ENCODE measurements at places on chromosomes 12 and 14.

DNA sequence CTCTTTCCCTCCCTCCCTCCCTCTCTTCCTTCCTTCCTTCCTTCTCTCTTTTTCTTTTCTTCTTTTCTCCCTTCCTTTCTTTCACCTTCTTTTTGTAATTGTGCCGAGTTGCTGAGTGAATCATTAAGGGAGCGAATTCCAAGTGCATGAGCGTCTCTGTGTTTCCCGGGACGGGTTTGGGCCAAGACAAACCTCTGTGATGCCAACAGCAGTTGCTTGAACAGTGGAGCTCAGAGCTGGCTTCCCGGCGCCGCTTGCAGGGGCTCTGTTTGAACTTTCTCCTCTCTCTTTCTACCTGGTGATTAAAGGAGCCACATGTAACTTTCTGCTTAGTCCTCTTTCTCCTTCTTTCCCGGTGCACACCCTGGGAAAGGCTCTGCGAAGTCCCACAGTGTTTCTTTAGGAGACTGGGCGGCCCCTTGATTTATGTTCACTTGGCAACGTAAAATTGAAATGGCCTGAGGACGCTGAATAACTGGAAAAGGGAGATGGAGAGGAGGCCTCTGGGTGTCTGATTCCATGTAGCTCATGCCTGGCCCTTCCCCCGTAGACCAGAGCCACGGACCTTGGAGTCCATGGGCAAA lies 33.7 kb upstream of the MAP1LC3B2 start:
- no peak for DNase-seq

DNA sequence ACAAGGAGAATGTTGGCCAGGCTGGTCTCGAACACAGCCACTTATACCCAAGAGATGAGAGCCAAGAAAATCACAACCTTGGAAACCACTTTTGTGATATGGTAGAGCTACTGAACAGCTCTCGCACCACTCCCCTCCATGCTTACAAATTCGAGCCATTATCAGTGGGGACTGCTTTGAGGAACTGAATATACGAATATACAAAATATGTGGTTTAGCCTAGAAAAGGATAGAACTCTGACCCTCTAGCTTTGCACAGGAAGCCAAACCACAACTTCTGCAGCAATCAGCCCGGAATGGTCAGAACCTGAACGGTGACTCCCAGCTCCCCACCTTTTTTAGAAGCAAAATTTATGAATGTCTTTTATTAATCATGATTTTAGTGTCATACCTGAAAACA lies 129.8 kb upstream of the TMEM132C start:
- DNase-seq: no peak

DNA sequence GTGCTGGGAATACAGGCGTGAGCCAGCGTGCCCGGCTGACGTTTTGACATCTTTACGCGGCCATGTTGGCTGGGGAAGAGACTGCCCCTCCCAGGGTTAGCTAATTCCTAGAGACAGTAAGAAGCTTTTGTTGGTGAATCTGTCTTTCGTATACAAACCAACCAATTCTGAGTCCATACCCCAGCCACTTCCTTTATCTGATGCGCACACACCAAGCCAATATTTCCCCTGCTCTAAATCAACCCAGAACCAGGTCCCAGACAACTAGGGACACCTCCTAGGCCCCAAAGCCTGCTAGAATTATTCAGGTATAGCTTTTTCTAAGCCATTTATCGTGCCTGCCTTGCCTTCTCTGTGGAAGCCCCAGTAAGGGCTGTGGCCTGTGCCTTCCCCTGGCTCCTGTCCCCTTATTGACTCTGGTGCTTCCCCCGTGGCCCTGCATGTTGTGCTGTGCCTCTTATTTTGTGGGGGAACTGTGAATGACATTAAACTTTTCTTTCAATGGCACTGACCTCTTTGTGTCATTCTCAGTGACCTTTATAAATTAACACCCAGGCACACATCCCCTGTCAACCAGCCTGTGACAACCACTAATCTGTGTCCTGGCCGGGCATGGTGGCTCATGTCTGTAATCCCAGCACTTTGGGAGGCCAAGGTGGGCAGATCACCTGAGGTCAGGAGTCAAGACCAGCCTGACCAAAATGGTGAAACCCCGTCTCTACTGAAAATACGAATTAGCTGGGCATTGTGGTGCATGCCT lies 10.7 kb upstream of the EVL start:
- DNase-seq: no peak

- DNase-seq: no peak
These were observed 5.7 kb upstream of the DNAAF2 start for GRCh38 chr14:49640540-49641417.

- DNase-seq: no peak
These were observed 3.6 kb downstream of the PSMA6 start for GRCh38 chr14:35295845-35296161.

DNA sequence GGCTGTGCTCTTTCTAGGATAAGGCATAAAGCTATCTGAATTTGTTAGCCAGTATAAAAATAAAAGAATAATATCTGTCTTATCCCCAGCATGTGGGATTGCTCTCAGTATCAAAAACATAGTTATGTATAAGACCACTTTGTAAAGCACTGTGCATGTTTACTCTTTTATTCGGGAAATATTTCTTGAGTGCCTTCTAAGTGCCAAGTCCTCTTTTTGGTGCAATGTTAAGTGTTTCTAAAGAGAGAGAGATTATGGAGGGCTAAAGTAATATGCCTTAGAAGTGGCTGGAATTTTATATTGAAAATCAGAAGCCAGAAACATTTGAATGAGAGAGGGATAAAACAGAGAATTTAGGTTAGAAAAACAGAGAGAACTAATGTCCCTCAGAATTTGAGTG lies 212.0 kb downstream of the ALG10B start:
- no peak for DNase-seq

DNA sequence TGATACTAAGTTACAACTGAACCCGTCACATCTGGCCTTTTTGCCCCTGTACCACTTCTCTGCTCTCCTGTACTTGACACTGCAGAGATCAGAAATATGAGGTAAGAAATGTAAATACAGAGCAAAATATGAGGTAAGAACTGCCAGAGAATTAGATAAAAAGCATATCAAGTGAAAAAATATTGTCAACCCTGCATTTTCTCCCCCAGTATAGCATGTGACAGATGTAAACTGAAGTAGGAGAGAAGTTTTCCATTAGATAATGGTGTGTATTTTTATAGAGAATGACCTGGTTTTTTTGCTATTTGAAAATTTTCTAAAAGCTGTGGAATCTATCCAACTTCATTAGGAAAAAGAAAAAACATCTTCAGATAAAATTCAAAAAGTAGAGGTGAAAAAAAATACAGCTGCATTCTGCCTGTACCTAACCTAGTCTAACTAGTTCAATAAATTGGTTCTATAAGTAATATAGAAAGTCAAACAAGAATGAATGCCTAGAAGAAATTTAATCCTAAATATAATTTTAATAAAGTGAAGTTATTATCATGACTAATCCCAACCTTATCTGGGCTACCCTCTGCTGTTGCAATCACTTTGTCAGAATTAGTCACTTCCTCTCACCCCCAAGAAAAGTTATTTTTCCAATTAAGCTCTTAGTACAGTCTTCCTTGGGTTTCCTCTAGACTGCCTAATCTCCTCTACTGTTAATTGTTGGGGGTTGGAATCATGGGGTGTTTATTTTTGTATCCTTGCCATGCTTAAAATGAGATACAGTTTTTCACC lies 210.0 kb downstream of the RASSF9 start:
- DNase-seq: no peak

- DNase-seq: no peak
These were observed 23.7 kb downstream of the VTI1B start for GRCh38 chr14:67650694-67651093.

DNA sequence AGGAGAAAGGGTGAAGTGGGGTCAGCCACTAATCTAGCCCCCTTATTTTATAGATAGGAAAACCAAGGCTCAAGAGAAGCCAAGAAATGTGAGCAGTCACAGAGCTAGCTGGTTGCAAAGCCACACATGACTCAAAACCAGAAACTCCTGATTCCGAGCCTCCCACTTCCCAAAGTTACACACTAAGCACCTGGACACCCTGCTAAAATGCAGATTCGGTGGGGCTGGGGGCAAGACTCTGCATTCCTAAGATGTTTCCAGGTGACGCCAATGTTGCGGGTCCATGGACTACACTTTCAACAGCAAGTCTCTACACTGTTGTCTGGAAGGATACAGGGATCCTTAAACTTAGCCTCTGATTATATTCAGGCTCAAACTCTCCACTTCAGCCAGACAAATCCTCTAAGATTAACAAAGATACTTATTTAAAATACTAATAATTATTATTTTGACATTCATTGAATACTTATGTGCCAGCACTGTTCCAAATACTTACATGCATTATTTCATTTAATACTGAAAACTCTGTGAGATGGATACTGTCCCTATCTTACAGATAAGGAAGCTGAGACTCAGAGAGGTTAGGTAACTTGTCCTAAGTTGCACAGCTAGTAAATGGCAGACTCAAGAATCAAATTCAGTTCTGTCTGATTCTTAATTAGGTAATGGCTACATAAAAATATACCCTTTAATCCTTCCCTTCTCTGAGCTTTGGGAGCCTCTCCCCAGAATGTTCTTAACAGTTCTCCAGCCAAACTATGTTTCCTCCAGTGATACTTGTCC lies 81.4 kb downstream of the CRACR2A start:
- DNase-seq: no peak

- no peak for DNase-seq
These were observed 78.9 kb downstream of the PIK3C2G start for GRCh38 chr12:18340186-18340585.

DNA sequence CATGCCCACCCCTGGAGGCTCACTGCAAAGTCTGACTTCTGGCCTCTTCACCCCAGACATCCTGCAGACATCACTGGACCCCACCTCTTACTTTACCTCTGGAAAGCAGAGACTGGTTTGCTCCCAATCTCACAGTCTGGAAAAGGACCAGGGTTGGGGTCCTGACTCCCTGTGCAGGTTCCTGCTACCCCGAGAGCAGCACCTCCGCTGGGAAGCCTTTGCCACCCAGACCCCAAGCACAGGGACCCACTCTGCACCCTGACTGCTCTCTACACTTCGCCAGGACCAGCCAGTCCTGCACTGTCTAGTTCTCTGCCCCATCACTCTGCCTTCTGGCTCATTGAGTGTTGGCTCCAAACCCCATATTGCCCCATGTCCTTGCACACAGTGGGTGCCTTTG lies 16.0 kb downstream of the FOXN4 start:
- no peak for DNase-seq

- DNase-seq: no peak
These were observed 14.4 kb upstream of the OR6S1 start for GRCh38 chr14:20655851-20656250.

- no peak for DNase-seq
These were observed 61.3 kb upstream of the METAP2 start for GRCh38 chr12:95412482-95413311.

DNA sequence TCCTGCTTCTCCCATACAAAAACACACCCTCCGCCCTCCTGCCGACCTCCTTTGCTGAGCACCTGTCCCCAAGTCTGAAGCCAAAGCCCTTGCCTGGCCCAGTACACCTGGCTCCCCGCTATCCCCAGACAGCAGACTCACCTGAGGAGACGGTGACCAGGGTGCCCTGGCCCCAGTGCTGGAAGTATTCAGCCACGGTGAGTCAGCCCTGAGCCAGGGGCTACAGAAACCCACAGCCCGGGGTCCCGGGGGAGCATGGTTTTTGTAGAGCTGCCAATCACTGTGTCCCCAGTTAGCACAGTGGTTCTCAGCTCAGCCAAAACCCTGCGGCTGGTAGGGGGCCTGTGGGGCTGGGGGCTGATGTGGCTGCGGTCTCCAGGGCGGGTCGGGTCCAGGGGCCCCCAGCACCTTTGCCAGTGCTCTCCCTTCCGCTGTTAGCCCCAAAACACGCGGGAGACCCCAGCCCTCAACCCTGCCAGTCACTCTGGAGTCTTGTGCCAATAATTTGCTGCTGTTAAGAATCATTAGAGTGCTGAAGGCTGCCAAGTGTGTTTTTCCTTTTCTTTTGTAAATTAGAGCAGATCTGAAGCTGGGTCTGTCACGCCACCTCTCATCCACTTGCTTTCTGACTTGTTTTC lies 339.0 kb downstream of the TMEM121 start:
- no peak for DNase-seq

- no peak for DNase-seq
These were observed 8.5 kb downstream of the RAB15 start for GRCh38 chr14:64963611-64964010.

DNA sequence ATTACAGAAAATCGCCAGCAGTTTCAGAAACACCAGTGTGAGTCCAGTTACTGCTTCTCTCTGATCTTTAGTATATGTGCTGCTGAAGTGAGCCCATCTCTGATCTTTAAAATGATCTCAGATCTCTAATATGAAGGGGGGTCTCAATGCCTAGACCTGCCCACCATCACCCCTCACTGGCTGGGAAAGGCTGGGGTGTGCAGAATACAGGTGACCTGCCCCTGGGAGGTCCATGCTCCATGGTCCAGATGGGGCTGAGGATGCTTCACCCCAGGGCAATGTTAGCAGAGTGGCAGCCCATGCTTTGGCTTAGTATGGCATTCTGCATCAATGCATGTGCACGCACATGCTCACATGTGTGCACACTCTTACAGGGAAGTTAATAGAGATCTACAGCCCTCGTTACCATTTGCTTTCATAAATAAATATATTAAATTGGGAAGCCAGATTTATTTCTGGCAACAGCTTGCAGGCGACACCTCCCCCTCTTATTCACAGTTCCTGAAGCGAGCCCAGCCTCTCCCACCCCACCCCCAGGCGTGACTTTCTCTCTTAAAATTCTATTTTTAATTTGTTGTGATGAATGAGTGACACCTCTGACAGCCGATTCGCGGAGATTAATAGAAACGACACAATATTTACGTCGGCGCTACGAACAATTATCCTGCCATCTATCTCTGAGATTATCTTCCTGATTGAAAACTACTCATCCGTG lies 104.7 kb upstream of the ESRRB start:
- no peak for DNase-seq

GRCh38 chr14:66111891-66112290 lies 374.3 kb upstream of the CCDC196 start:
- DNase-seq: no peak

DNA sequence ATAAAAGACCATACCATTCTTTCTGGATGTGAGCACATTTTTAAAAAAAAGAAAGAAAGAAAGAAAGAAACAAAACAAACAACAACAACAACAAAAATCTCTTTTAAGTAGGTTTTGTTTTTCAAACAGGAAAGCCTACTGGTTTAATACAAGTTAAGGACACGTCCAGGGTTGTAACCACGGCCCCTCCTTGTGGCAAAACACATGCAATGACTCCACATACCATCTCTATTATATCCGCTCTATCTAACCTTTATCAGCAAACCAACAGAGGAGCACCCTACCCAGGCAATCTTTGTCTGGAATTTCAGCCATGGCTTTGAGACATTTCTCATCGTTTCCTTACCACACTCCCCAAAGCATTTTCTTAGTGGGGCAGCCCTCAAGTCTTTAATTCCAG lies 360.5 kb upstream of the TMPO start:
- DNase-seq: no peak
